ENCODE measurements at places on chromosomes 2 and 18.

DNA sequence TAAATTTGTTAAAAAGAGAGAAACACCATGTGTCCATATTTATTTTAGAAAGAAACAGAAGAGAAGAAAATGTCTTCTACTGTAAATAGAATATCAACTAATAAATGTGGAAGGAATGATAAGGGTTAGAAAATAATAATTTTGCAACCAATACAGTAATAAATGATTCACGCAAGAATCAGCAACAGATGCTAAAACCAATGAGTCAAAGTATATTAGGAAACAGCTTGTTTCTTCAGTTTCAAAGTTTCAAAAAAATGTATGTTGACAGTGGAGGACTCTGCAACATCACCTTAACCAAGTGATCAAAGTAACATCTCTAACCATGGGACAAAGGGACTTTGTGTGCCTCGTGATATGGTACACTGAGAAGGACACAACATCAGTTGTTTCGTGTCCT lies 147.0 kb downstream of the TWIST2 start:
- no peaks in the 10 kb centered on the region for H3K36me3 ChIP-seq
- H3K27me3 ChIP-seq: peaks cover 32% of the 10 kb centered on the region
- H3K4me3 ChIP-seq: no peak overlapping the region
- H3K4me1 ChIP-seq: no peaks in the 10 kb centered on the region
- H3K27ac ChIP-seq: no peak overlapping the region

DNA sequence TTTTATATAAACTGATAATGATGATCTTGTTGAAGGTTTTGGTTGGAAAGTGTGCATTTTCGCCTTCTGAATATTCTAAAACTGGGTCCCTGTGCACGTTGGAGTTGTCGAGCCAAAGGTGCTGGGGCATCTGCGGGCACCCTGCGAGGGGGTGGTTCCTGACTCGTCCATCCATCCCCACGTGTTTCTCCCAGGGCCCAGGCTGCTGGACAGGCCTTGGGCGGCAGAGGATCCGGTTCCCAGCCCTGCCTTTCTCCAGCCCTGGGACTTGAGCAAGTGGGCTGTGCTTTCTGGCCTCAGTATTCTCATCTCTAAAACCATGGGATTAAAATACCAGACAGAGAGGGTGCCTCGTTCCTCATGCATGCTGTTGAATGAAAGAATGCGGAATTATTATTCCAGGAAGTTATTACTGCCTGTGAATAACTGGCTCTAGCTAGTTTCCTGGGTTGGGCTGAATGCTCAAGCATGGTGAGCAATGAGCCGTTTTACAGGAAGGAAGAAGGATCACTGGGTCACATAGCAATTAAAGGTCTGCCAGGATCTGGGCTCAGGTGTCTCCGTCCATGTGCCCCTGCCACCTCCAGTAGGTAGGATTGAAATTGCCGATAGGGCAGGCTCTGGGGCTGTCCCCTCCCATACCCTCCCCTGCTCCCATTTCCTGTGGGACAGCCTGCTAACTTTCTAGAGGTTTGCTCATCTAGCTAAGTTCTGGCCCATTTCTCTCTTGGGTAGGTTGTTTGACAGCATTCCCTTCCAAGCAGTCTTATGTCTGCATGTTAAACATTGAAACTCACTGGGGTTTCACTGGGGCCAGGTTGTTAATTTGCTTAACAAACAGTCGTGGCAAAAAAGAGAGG lies 77.2 kb upstream of the HS6ST1 start:
- H3K27ac ChIP-seq: no peak overlapping the region
- no peak overlapping the region for H3K4me3 ChIP-seq
- no peaks in the 10 kb centered on the region for H3K4me1 ChIP-seq
- no peaks in the 10 kb centered on the region for H3K36me3 ChIP-seq

DNA sequence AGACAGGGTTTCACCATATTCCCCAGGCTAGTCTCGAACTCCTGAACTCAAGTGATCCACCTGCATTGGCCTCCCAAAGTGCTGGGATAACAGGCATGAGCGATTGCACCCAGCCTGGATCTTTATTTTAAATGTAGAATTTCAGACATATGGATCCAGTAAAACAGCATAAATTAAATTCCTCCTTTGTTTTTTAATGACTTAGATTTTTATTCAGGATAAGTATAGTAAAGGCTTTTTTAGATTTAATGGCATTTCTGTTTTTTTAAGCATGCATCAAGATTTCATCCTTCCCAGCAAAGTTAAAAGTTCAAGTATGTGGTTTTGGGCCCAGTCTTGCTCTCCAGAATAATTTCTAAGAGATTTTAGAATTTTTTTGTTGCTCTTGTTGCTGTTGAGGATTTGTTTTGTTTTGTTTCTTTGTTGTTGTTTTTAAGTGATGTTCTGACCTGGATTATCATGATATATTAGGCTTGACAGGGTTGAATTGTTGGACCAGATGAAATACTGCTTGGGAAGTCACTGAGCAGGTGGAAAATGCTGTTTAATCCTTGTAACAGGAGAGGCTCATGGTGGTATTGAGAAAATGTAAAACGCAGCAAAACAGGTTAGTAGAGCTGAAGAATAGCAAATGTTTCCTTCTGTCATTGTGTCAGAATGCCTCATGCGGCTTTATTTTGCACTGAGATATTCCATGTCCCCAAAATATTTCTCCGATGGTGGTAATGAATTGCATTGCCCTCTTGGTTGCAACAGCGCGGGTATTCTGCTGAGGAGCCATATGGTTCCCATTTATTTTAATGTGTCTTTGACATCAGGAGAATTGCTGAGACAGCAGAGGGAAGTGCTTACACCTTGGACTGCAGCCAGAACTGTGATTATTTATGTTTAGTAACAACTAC lies 147.9 kb downstream of the GALNT3 start:
- H3K36me3 ChIP-seq: no peaks in the 10 kb centered on the region
- DNase-seq: no peak
- no peak overlapping the region for H3K4me3 ChIP-seq
- H3K27me3 ChIP-seq: peaks cover 3% of the 10 kb centered on the region

DNA sequence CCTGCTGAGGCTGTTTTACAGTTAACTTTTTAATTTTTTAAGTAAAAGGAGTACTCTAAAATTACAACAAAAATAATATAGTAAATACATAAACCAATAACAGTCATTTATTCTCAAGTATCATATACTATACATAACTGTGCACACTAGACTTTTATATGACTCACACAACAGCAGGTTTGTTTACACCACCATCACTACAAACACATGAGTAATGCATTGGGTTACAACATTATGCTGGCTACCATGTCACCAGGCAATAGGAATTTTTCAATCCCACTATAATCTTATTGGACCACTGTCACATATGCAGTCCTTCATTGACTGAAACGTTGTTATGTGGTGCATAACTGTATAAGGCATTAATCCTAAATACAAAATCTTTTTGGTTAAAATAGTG lies 42.5 kb downstream of the RASGRP3 start:
- H3K27me3 ChIP-seq: no peaks in the 10 kb centered on the region
- DNase-seq: no peak
- H3K36me3 ChIP-seq: peaks cover 7% of the 10 kb centered on the region
- H3K27ac ChIP-seq: no peak overlapping the region

DNA sequence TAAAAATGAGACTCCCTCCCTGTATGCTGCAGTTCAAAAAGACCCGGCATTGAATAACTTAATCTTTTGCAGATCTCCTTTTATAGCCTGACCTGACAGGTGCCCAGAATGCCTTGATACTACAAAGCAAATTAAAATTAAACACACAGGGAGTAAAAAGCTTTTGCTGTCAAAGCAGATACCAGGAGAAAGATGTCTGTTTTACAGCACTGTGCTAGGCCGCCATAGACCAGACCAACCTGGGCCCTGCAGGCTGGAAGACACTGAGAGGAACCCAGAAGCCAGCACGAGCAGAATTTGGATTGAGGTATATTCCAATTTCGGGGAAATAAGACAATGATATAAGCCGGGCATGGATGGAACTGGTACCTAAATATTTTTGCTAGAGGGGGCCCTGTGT lies 602.8 kb upstream of the SOX11 start:
- no peaks in the 10 kb centered on the region for H3K36me3 ChIP-seq
